ENCODE measurements at places on chromosomes 12 and 14. TPM values are rescaled to one million over a fixed set of nuclear protein-coding genes. Genes with fewer than 3 reads are reported as not detected.

TSPAN9 gene
- 22.4 TPM for total RNA-seq

LRTM2 gene
- total RNA-seq: 0.42 TPM

GAS2L3 gene
- 20.5 TPM for total RNA-seq

PROX2 gene
- not detected for total RNA-seq

CD69 gene
- total RNA-seq: not detected

HCAR2 gene
- total RNA-seq: not detected

KIF26A gene
- 61.0 TPM for total RNA-seq

GPX2 gene
- total RNA-seq: 0.63 TPM

MIPOL1 gene
- total RNA-seq: 7.0 TPM

KRT71 gene
- not detected for total RNA-seq

- no peak for DNase-seq
These were observed 58.9 kb upstream of the FBXO33 start for GRCh38 chr14:39491134-39491571.

DNA sequence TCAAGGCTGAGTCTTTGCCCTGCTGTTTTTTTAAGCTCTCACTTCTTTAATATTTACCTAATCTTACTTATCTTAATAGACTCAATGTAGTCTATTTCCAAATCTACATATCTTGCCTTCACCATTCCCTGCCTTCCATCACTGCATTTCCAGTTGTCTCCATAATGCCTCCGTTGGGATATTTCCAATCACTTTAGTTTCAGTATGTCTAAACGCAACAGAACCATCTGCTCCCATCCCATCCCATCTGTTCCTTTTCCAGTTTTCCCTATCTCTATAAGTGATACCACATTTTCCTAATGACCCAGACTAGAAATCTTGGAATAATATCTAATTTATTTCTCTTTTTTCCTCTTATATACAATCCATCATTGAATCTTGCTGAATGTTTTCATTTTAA is 15.1 kb upstream of the CCDC198 start:
- no peak for DNase-seq

- no peak for DNase-seq
These were observed 135.6 kb downstream of the ESR2 start for GRCh38 chr14:64158608-64159007.

- DNase-seq: no peak
These were observed 79.3 kb downstream of the DNAI7 start for GRCh38 chr12:25115677-25116076.

DNA sequence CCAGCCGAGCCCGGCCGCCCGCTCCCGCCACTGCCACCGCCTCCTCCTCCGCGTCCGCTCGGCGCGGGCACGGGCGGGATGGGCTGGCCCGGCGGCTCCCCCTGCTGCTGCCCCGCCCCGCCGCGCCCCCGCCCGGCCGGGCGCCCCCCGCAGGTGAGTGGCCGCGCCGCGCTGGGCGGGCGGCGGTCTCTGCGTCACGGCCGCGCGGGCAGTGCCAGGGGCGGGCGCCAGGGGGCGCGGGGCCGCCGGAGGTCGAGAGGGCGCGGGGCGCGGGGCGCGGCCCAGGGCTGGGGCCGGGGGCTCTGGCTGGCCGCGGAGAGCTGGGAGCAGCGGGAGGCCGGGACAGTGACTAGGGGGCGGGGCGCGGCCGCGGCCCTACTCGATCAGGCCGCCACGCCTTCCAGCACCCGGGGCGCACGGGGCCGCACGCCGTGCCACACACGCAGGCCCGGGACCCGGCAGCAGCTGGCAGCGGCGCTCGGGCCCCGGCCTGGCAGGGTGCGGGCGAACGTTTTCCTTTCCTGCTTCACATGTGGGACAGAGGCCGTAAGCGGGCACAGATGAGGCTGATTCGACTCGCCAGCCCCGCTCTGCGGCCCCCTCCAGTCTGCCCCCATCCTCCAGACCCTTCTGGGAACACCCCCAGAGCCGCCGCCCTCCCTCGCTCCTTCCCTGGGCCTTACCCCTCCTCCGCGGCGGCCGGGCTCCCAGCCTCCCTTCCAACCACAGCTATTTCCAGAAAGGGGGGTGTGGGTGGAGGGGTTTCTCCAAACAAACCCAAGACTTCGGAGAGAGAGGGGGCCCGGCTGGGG is 2.4 kb upstream of the TNS2 start:
- peak; percentile 98 for DNase-seq

GRCh38 chr12:56104815-56105608 is 653 bp downstream of the PA2G4 start:
- DNase-seq: peak; percentile 59

DNA sequence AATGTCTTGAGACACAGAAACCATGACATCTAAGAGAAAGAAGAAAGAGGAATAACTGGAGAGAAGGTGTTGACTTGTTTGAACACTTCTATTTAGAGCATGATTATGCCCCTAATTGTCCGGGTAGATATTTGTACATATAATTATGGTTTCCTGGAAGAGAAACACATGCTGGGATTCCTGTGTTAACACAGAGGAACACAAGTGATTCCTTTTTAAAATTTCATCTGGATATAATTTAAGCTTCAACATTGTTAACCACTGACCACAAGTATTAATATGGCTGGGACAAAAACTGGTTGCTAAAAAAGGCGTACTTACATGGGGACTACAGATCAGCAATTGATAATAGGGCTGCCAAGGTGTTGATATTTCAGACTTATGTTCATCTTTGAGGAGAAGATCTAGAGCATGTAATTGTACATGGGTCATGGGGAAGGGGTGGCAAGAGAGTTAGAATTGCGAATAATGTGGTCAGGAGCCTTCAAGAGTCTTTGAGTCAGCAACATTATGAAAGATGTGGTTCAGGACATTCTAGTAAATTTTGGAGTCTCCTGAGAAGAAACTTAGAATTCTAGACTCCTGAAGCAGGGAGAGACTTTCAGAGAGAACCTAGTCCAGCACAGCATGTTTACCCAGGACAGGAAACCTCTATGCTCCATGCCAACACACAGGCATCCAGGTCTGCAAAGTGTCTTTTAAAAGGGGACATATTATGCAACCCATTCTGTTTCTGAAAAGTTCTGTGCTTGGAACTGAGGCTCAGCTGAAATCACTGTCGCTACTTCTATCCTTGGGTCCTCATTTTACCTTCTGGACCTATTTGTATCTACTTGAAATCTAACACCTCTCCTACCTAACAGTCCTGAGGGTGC is 56.5 kb downstream of the SLC38A1 start:
- no peak for DNase-seq

DNA sequence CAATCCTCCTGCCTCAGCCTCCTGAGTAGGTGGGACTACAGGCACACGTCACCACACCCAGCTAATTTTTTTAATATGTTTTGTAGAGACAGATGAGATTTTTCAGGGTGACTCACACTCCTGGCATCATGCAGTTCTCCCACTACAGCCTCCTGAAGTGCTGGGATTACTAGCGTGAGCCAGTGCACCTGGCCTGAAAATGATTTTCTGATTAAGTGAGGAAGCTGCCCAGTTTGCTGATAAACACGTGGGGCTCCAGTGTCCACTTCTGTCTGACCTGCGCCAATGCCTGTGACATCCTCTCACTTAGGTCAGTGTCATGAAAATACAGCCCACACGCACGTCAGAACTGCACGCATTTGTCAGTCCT is 37.0 kb upstream of the SFSWAP start:
- no peak for DNase-seq

DNA sequence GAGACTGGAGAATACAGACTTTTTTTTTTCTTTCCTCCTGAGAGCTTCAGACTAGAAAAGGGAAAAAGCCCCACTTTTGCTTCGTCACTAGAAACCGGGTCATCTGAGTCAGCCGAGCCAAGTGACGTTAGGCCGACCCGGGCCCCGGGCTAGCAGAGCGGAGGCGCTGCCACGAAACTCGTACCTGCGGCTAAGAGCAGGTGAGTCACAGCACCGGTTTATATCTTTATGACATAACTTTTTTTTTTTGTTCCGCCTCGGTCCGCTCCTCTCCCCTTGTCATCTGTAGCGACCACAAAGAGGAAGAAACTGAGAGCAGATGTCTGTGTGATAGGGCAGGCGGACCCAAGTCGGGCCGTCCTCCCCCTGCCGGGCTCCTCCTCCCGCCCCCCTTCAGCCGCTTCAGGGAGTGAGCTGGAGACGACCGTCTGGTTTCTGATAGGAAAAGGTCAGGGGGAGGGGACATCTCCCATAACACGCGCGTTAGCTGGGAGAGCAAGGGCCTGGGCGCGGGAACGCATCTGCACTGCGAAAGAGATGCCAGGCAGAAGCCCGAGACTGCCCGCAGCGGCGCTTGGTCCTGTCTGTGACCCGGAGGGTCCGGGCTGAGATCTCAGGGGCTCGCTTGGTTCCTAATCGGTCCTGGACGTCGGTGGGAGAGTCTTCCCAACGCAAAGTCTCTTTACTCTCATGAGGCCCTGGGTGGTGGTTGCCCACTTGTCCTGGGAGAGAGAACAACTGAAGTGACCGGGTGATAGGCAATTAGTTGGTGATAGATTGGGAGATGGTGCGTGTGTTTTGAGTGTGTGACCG is 586 bp downstream of the TTC6 start:
- peak; percentile 90 for DNase-seq

DNA sequence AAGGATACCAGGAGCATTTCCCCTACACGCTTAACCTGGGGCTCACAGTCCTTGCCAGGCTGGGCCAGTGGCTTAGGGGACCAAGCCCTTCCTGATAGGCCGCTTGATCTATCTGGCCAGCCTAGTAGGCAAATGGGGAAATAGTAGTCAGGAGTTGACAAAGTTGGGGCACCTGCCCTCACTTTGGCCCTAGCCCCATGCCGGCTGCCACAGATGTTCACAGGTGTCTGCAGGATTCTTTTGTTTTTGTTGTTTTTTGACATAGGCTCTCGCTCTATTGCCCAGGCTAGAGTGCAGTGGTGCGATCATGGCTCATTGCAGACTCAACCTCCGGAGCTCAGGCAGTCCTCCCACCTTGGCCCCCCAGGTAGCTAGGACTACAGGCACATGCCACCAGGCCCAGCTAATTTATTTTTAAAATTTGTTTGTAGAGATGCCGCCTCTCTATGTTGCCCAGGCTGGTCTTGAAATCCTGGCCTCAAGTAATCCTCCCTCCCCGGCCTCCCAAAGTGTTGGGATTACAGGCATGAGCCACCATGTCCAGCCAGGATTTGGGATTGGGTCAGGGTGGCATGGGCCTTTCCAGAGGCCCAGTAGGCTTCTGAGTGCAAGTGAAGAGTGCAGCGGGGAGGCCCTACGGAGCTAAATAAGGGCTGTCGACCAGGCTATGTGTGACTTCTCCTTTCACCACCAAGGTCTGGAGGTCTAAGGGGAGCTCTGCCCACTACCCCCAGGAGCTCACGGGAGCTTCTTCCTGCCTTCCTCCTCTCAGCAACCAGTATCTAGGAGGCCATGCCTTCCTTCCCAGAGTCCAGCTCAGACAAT is 15.5 kb upstream of the HDAC7 start:
- no peak for DNase-seq

- no peak for DNase-seq
These were observed 92.2 kb downstream of the PTPRR start for GRCh38 chr12:70828351-70828750.

DNA sequence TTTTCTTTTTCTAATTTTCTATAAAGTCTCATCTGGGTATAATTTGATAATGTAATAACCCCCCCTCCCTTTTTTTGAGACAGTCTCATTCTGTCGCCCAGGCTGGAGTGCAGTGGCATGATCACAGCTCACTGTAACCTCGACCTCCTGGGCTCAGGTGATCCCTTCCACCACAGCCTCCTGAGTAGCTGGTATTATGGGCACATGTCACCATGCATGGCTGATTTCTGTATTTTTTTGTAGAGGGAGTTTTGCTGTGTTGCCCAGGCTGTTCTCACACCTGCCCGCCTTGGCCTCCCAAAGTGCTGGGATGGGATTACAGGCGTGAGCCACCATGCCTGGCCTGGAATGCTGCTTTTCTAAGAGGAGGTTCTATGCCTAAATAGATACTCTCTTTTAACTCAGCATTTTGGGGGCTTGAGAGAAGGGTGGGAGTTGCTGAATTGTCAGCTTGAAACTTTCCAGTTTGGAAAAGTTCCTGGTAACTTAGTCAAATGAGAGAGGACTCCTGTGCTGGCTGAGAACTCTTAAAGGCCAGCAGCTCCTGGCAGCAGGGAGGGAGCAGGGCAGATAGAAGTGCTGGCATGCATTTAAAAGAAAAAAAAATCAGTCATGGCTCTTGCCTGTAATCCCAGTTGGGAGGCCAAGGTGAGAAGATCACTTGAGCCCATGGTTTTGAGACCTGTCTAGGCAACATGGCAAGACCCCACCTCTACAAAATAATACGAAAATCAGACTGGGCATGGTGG is 13.0 kb downstream of the NUDT4 start:
- no peak for DNase-seq

- no peak for DNase-seq
These were observed 41.9 kb downstream of the SPTLC2 start for GRCh38 chr14:77574446-77575115.

GRCh38 chr12:31574803-31575575 is 15.9 kb downstream of the DENND5B start:
- no peak for DNase-seq

DNA sequence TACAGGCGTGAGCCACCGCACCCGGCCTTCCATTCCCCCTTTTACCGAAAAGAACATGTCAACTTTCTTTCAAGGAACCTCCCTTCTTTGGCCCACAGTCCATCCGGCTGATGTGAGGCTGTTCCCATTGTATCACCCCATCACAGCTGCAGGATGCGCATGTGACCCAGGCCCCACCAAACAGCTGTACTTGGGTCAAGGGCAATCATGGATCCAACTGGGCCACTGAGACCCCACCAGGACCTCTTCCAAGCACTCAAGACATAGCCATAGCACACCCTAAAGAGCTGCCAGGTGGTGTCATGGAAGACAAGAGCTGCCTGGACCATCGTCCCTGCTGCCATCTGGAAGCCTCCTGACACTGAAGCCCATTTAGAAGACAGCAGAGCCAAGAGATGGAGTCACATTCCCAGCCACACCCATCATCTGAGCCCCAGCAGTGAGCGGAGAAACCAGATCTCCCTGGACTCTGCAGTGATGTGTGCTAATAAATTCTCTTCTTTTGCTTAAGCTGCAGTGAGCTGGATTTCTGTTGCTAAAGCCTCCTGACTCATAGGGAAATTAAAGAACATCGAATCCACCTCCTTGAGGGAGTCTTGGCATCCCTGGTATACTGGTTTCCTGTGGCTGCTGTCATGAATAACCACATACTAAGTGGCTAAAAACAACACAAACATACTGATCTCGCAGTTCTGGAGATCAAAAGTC is 105.6 kb downstream of the KSR2 start:
- DNase-seq: no peak

All from H7 (cell line).